CD4-positive, alpha-beta T cell treated with Interleukin-1 beta for 1 hour (primary cell): ENCODE measurements at places on chromosomes 11 and 22.
A peak's percentile ranks its signal among the peaks of the same experiment; 100 is the strongest.

- no peak for DNase-seq
Measured at GRCh38 chr11:131762346-131763110, 392.1 kb downstream of the NTM start.

DNA sequence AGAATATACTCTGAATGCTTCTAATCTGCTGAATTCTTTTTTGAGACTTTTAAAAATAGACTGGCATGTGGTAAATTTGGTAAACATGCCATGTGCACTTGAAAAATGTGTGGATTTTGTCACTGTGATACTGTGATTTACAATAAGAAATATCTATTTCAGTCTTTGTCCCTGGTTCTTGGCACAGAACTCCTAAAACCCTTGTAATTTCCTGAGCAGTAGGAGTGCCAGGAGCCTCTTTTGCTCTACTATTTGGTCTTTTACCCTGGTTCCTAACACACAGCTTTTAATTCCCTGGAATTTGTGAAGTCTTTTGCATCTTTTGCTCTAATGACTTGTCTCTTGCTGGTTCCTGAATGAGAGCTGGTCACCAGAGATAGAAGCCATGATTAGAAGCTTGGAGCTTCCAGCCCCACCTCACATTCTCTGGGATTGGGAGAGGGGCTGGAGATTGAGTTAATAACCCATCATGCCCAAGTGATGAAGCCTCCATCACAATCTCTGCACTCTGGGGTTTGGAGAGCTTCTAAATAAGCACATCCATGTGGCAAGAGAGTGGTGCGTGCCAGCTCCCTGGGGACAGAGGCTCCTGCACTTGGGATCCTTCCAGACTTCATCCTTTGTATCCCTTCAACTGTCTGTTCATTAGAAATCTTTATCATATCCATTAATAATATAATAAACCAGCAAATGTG lies 27.2 kb upstream of the SYT13 start:
- DNase-seq = no peak

DNA sequence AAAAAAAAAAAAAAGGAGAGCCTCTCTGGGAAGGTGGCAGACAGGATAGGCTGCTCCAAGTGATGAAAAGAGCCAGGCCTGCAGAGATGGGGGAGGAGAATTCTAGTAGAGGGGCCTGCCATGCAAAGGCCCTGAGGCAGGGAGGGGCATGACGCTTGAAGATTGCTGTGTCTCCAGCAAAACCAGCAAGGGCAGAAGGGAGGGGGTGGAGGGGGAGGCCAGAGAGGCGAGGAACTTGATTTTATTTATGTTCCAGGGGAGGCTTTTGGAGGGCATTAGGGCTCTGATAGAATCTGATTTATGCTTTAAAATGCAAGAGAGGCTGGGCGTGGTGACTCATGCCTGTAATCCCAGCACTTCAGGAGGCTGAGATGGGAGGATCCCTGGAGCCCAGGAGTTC lies 16.7 kb upstream of the PACSIN2 start:
- DNase-seq = no peak

- DNase-seq = no peak
Measured at GRCh38 chr11:12165237-12165875, 55.0 kb downstream of the MICAL2 start.

DNA sequence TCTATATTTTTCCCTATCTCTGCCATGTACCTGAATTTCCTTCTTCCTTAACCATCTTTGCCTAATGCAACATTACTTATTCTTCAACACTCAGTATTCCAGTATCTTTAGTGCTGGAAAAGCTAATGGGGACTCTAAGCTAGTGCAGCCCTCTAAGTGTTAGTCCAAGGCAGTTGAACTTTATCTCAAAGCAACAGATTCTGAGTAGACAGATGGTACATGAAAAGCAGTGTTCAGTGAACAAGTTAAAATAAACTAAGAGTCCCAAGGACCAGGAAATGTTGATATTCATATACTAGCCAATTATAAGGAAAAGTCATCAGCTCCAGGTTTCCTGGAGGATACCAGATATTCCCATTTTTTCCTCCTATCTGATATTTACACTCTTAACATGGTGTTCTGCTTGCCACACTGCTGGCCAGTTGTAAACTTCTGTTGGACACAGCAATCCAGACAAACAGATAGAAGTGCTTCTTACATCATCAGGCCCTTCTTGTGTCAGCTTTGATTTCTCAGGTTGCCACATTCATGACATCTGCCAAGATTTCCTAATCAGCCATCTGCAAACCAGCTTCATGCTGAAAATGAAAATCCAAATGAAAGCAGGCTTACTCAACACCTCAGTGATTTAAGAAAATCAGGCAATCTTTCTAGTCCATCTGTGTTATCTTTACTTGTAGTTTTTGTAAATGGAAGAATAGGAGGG lies 255.9 kb upstream of the POU2AF2 start:
- no peak for DNase-seq

- peak; percentile 94 for DNase-seq
Measured at GRCh38 chr11:86244522-86245368, at the start of gene EED. TSS of gene EED (plus strand) at chr11:86244753. CDS start at chr11:86245230, 477 bp downstream.

DNA sequence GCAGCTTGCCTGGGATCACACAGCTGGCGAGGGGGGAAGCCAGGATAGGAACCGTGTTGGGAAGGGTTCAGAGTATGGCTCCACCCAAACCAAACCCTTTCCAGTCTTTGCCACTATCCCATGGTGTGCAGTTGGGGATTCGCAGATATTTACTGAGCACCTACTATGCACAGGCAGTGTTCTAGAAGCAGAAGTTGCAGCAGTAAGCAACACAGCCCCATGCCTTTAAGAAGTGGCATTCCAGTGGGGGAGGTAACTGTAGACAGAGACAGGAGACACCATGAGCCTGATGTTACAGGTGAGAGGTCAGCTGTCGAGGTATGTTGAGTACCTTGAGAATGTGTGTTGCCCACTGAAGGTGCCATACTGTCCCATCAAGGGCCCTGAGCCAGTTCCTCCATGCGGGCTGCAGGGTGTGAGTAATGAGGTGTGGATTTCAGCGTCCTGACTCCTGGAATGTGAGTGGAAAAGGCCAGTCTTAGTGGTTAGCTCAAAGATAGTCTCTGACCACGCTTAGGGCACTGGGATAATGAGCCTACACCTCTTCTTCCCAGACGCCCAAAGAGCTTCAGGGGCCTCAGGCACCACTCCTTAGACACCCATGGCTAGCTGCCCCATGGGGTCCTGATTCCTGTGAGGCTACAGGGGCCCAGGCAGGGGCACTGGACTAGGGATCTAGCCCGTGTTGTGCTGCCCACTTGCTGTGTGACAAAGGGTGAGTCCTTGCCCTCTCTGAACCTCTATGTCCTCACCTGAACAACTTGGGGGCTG lies 71.8 kb upstream of the TP53I11 start:
- DNase-seq = no peak

DNA sequence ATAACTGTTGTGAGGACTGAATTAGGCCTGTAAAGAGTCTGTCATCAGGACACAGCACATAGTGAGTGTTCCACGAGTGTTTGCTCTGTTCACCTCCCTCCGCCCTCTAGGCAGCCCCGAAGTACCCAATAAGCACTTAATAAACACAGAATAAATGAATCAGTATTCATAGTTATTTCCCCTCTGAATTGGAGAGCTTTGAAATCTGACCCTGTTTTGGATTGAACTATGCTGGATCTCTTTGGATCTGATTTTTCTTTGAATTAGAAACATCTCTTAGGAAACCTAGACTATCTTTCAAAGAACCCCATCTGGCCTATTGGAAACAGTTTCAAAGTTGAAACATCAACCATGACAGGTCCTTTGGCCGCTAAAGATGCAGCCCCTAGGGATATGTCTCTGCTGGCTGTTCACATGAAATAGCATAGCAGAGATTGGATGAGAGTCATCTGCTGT lies 615.5 kb downstream of the NTM start:
- no peak for DNase-seq

DNA sequence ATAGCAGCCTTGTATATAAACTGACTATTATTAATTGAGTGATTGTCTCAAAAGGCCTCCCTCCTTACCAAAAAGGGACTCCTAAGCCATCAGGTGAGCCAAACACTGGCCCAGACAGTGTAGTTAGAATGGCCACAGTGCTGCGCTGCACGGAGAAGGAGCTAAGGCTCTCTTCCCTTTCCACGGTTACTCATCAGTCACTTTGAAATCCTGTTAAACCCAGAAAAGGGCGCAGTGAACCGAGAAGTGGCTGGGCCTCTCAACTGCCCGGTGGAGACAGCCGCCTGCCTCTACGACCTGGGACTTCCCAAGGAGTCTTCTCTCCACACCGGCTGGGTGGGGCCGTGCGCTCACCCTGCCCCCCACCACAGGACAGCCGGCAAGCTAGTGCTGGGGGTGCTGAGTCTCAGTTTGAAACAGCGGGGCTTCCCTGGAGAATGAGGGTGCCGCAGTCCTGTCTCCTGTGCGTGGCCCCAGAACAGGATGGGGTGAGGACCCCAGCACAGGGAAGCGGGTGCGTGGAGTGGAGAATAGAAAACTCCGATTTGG lies 1.3 kb downstream of the MYH9 start:
- DNase-seq = peak; percentile 56

GRCh38 chr11:116333001-116333535 lies 439.7 kb downstream of the BUD13 start:
- DNase-seq = no peak

GRCh38 chr11:504053-504993 lies 2.7 kb downstream of the RNH1 start:
- DNase-seq = peak; percentile 22

DNA sequence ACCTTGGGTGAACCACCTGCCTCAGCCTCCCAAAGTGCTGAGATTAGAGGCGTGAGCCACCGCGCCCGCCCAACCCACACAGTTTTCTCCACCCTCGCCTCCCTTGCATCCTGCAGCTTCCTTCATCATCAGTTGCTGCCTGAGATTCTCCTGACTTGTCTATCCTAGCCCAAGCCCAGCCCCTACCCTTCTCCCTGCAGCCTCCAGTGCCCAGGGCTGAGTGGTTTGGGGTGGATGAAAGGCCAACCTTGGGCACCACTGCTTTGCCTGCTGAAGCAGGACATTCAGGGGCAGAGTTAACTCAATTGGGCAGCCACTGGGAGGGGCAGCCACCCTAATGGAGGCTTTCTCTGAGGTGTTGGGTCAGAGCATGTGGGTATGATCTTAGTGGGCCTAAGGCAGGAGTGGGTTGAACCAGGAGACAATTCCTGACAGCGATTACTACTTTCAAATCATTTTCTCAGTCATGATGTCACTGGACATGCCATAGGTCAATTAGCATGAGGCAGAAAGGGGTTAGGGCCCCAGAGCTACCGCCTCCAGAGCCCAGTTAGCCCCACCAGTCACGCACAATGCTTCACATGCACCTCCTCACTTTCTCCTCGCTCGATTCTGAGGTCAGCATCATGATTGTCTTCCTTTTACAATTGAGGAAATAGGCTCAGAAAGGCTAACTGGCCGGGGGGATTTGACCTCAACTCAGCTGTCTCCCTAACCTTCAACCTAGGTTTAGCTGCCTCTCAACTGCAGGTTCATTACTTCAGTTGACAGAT lies 1.0 kb upstream of the FKBP2 start:
- DNase-seq = no peak

DNA sequence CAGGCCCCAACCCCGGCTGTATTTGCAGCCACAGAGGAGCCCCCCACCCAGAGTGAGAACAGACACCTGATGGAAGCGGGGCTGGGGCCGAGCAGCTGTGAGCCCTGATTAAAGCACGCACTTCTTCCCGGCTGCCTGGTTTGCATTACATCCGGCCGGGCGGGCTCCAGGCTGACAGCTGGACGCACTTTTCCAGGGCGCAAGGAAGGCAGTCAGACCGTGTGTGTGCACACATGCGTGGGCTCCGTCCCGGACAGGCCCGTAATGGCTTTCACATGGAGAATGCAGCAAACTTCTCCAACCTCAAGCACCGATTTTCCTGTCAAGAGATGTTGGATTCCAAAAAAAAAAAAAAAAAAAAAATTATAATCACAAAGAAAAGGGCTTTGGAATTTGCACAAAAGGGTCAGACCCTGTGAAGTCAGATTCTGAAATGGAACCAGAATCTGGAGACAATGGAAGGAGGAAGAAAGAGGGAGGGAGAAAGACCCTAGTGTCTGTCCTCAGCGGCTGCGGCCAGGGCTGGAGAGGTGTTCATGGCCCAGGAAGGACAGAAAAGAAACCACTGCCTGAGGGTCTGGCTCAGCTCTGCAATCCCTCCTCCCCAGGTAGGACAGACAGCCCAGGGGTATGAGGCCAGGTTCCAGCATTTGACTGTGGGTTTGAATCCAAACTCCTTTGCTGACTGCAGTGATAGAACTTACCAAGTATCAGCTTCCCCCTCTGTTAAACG lies 365.5 kb downstream of the MN1 start:
- no peak for DNase-seq

DNA sequence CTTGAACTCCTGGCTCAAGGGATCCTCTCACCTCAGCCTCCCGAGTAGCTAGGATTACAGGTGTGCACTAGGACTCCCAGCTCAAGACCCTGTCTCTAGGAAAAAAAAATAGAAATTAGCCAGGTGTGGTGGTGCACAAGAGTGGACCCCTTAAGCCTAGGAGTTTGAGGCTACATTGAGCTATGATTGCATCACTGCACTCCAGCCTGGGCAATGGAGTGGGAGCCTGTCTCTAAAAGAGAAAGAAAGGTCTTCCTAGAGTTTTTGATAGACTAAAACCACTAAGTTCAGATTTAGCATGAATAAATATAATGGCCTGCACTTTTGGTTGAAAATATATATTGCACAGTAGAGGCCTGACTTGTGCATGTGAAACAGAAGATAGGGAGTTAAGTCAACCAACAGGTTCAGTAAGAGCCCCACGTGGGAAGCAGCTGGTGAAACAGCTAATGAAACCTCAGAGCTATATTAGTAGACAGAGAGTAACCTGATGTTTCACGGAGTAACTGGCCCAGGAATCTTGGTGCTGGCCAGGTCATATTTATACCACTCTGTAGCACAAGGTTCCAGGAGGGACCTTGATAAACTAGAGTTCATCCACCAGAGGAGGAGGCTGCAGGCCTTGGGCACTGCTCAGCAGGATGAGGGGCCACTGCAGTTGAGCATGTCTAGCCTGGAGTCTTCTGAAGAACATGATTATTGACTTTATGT lies 4.6 kb upstream of the MICAL3 start:
- no peak for DNase-seq

- DNase-seq = no peak
Measured at GRCh38 chr22:48187356-48187755, 1424.9 kb downstream of the TBC1D22A start.

GRCh38 chr11:69698362-69698761 lies 5.5 kb downstream of the FGF19 start:
- no peak for DNase-seq

- peak; percentile 39 for DNase-seq
Measured at GRCh38 chr11:14554959-14555358, 34.8 kb upstream of the PSMA1 start.

DNA sequence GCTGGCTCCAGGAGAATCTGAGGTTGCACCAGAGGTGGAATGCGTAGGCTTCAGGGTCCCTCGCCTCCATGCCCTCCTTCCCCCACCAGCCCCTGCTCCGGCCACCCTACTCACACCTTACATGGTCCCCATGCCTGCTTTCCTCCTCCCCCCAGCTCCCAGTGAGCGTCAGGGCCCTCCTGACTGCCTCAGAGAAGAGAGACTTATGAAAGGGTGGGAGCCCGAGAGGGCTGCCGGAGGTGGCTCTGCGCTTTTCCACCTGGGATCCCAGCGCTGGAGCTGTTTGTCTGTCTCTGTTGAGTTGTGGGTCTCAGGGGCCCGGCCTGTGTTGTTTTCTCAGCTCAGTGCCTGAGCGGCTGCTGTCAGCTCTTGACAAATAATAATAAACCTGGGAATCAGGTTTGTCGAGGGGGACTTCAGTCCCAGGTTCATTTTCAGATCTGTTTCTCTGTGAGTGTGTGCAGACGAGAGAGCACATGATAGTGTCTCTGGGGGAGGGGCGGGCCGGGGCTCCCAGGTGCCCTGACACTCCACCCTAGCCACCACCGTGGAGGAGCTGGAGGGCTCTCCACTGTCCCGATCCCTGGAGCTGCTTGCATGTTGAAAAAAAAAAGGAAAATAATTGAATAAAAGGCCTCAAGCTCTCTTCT lies 153.7 kb downstream of the FEZ1 start:
- no peak for DNase-seq

GRCh38 chr11:90100431-90100830 lies 14.7 kb downstream of the UBTFL1 start:
- no peak for DNase-seq
